DMS53 (cell line): ENCODE measurements at places on chromosomes 5 and 9.

- no peak for DNase-seq
Observed at GRCh38 chr9:14192556-14192955, 121.4 kb downstream of the NFIB start.

DNA sequence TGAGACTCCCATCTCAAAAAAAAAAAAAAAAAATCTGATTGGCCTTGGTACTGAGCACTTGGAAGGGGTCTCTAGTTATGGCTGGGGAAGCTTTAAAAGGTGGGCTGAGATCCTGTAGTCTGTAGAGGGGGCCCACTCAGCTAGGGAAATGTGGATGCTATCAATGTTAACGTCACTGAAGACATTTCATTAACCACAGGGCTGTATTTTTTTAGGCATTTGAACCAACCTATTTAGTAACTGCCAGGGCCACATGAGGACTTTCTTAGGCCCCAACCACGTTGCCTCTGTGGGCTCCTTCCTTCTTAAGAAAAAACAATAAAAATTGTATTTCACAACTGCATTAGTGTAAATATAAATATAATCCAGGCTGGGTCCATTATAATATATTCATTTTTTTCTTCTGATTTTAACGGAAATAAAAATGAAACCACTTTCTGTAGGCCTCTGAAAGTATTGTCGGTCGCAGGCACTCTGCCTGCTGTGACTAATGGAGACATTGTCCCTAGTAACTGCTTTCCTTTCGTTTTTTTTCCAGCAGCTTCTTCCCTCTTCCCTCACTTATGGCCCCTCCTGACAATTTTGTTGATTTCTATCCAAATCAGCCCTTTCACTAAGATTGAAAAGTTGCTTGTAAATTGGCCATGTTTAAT, 71.6 kb downstream of the GCNT1 start:
- DNase-seq = peak; percentile 11

DNA sequence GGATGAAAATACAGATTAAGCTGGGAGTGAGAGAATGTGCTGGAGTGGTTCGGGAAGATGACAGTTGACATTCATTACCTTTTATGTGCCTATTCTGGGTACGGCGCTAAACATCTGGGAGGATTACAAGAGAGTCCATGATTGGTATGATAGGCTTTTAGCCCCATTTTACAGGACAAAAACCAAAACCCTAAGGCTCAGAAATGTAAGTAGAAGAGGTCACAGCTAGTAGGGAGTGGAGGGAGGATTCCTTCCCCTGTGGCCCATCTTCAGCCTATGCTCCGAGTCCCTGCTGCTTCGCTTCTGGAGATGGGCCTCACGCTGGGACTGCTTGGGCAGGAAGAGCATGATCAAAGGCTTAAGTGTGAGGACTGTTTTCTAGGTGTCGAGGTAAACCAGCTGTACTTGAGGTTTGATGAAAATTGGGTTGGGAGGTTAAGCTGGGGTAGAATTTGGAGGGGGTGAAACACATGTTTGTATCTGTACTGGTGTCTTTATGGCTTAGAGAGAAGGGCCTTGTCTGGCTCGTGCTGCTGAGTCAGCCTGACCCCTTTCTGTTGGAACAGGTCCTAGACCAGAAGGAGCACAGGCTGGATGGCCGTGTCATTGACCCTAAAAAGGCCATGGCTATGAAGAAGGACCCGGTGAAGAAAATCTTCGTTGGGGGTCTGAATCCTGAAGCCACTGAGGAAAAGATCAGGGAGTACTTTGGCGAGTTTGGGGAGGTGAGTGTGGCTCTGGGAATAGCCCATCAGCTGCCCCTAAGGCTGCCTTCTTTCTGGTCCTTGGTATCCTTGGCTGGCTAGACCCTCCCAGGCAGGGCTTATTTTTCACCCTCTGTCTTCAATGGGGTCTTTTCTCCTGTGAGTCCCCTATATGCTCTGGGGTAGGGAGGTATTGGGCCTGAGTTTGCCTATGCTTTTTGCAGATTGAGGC, 2.1 kb downstream of the HNRNPAB start:
- DNase-seq = no peak

DNA sequence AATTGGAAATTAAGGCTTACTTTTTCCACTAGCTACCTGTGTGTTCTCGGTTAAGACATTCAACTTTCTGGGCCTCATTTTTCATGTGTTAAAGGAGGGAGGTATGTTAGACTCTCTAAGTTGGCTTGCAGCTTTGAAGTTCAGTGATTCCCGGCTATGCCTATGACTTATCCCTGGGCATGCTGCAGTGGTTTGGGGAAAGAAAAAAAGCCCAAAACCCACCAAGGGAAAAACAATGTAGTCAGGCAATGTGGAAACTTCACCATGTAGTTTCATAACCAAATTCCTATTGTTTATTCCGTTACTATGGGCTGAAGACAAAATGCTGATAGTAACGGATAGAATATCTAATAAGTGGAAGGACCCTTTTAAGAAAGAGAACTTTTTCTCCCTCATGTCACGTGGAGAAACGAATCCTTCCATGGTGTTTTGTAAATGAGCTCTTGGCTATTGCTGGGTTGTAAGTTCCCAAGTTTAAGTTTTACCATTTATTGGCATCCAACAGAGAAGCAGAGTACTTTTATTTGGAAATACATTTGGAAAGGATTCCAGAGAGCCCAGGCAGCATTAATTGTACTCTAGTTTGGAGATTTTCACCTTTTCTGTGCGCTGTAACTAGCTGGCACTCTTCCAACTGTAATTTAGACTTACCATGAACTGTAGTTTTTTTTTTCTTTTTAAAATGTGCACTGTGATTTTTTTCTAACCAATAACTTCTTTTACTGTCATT, 84.9 kb upstream of the MPDZ start:
- no peak for DNase-seq

GRCh38 chr5:73805449-73805848, 179.5 kb downstream of the ARHGEF28 start:
- DNase-seq = no peak

DNA sequence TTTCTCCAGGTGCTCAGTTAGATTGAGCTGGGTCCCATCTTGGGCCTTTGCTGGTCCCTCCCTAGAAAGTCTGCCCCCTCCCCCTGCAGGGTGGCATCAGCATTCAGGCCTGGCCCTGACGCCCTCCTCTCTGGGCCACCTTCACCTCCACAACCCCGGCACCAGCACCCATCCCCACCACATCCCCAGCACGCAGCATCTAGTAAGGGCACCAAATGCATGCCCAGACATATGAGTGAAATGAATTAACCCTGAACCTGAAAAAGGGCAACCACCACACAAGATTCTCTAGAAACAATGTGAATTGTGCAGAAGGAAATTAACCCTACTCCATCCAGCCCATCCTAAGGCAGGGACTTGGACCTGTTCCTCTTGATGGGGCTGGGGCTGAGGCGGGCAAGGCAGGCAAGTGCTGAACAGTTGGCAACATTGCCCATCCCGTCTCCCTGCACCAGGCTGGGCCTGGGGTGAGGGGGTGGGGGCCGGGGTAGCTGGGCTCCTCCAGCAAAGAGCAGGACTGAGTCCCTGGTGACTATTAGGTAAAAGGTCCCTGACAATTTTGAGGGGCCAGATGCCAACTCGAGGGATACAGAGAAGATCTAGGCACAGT, 125.9 kb downstream of the KCNIP1 start:
- no peak for DNase-seq

DNA sequence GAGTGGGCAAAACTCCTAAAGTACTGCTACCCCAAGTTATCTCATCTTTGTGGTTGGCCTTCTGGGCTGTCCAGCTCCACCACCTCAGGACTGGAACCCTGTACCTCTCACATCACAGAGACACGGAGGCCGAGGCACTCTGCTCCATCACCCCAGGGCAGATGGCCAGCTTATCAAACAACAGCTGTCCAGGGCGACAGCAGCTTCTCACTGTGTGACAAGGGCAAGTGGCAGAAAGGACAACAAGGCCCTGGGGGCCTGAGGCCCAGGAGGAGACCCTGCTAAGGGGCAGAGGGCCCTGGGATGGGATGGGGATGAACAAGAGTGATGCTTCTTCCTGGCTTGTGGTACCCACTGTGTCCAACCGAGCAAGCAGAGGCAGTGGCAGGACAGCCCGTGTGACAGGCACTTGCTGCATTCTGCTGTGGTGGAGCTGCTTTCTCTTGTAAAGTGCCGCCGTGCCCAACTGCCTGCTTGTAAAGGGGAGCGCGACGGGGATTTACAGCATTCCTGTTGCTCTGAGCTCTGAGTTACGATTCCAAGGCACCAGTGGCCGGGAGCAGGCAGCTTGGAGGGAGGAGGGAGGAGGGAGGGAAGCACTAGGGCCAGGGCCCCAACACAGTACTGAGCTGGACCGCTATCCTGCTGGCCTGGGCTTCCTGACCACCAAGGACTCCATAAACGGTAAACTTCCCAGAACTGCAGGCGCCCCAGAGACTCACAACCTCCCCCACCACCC, 71.2 kb downstream of the SHB start:
- DNase-seq = no peak

DNA sequence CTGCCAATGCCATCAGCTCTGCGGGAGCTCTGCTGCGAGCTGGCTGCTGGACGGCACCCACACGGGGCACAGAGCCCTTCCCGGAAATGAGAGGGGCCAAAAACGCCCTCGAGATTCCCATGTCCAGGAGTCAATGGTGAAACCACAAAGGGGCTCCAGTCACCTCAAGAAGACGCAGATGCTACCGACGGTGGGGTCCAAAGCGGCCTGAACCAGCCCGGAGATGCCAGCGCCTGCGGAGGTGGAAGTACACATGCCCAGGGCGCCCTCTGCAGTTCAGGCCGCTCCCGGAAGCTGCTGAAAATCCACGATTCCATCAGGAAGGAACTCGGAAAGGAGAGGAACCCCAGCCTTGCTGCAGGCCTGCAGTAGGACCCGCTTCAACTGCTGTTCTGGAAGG, 82.4 kb upstream of the SELENOP start:
- DNase-seq = peak; percentile 66

- no peak for DNase-seq
Observed at GRCh38 chr5:150189728-150190502, at the start of gene SLC6A7. SLC6A7 (plus strand) TSS chr5:150190062; CDS start chr5:150190328, 266 bp downstream.

DNA sequence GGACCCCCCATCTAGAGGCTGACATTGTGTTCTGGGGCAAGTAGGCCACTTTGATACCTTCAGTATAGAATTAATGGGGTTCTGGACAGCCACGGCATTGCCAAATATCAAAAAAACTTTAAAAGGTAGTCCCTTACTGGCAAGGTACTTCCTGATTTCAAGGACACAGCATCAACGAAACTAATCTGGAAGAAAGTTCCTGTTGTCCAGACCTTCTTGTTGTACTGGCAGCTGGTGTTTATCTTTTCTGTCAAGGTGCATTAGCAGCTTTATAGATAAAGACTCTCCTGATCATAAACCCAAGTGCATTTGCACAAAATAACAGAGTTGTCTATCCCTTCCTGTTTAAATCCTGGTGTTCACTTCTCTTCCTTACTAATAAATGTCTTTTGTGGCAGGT, 23.7 kb upstream of the GOLGA1 start:
- DNase-seq = no peak

DNA sequence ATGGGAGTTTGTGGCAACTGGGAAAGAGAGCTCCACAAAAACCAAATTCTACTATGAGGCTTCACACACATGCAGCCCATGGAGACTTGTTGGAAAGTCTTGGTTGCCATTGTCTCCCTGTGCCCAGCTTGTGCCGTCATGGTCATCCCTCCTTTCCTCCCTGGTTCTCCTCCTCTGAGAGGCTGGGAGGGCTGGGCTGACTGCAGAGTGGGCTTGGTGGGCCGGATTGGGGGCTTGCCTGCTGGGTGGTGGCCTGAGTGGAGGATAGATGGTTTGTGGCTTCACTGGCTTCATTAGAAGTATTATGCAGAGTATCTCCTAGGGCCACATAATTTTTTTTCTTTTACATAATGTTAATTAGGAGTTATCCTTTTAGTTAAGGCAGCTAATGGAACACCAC, 52.3 kb upstream of the IRX2 start:
- DNase-seq = no peak

DNA sequence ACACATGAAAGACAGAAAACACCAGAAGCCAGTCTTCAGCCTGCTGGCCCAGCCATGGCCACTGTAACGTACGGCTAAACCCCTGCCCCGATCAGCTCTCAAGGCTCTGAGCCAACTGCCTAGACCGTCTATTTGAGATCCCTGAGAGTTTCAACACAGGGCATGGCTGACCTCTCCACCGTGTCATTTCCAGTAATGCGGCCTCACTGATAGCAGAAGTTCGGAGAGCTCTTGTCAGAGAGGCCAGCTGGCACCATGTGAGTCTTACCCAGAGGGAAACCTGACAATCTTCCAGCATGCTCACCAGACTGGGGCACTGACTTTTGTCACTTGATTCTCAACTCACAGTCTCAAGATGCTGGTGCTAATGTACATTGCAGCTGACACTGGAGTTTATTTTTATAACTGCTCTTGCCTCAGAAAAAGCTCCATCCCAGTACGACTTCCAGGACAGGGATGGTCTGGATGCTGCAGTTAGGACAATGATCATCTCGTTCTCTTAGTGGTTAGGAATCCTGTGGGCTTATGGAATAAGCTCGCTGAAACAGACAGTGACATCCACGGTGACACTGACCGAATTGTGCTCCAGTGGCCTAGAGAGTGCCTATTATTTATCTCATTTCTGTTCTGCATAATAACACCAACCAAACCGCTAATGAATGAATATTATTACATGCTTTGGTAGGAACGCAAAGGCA, 372.7 kb downstream of the ICE1 start:
- no peak for DNase-seq

DNA sequence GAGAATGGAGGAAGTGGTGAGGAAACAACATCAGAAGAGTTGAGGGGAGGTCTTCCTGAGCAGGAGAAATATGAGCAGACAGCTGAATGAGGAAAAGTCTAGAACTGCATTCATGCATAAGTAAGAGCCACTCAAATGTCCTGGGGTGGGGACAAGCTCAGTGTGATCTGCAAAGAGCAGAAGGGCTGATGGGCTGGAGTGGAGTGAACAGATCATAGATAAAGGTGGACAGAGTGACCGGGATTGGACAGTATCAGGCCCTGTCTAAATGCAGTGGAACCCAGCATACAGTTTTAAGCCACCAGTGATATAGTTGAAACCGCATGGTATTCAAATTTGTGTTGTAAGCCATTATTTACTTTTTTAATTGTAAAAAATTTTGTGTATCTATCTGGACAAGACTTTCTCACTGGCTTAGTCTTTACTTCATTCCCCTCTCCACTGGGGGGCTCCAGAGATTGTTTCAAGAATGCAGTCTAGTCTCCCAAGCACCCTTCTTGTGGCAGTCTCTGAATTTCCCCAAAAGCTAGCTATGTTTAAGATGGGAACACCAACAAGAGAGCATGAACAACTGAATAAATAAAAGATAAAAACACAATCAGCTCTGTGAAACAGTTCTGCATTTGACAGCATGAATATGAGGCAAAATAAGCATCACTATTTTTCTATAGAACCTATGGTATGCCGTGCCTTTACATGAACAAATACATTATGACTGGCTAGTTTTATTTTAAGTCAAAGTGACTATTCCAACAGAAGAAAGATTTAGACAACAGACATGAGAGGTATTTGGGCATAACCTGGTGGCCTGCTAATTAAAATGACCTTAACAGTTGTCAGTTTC, 10.7 kb upstream of the STK32A start:
- DNase-seq = peak; percentile 69

DNA sequence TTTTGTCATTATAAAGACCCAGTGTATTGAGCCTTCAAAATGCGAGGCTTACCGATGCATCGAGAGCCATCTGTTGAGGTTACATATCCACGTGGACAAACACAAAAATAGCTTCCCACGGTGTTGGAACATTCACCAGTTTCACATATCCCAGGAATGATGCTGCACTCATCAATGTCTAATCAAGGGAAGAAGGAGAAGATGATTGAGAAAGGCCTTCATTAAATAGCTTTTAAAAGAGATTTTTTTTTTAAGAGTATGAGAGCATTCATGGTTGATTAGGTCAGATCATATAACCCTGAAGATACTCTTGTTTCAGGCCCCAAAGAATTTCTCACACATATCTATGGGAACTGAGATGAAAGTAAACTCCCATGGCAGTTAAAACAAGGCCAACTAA, 129.4 kb downstream of the FBN2 start:
- no peak for DNase-seq
